Activated CD8-positive, alpha-beta T cell treated with anti-CD3 and anti-CD28 coated beads, Interleukin-2, amount 10 ng/mL, durations not matched to agents 7 days and 5 days (primary cell): ENCODE measurements at places on chromosomes 7 and 10.

- no peak for DNase-seq
These were observed 20.0 kb downstream of the ZPBP start for GRCh38 chr7:50073093-50073492.

DNA sequence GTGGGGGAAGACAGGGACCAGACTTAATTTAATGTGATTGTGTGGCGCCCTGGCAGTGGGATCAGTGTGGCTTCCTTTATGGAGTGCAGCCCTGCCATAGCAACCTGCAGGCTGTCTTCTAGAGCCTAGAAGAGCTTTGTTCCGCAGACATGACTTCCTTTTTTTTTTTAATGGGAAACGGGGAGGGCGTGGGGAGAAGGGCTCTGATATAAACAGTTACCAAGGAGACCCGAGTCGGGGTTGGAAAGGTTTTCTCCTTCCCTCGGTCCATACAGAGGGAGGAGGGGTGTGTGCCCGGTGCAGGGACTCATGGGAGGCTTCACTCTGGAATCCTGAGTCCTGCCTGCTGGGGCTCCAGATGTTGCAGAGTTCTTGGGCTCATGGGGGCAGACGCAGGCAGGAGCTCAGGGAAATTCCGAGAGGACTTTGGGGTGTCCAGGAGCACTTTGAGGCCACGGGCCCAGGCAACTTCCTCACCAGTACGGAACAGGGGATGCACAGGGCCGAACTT, 26.9 kb downstream of the TMEM120A start:
- DNase-seq: no peak

DNA sequence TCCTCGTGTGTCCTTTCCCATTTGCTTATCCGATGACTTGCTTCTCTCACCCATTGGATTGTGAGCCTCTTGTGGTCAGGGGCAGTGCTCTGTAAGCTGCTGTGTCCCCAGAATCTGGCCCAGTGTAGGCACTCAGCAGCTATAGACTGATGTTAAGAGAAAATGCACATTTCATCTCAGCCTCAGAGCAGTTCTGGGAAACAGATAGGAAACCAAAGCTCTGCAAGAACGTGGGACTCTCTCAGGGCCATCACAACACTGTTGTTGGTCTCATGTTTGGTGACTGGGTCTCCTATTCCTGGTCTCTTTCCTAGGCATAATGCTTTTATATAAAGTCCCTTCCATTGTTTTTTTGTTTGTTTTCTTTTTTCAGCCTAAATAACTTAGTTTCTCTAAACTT, 141.2 kb downstream of the ST7 start:
- no peak for DNase-seq

DNA sequence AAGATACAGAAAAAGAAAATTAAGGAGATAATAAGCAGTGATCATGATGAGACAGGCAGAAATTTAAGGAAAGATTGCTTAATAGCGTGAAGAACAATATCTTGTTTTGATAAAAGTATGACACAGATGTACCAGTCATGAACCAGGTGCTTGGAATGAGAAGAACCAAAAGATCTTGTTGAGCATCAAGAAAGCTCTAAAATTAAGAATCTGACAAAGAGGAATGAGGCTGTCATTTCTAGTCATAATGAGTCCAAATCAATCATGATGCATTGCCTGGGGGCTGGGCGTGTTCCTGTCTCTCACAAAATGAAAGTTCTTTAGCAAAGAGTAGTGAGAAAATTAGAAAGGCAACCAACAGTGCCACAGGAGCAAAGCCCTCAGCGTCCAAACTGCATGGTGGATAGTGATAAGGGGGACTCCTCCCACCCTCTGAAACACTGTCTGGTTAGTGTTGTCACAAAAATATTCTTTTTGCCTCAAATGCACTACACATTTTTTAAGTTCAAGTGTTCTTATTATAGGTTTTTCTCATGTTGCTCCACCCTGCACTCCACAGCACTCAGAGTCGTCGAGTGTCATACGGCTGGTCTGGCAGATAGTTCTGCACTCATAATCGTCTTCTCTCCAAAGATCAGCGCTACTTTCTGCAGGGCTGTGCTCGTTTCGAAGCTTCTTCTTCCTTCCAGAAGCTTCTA, 439.6 kb downstream of the TNS3 start:
- DNase-seq: no peak

DNA sequence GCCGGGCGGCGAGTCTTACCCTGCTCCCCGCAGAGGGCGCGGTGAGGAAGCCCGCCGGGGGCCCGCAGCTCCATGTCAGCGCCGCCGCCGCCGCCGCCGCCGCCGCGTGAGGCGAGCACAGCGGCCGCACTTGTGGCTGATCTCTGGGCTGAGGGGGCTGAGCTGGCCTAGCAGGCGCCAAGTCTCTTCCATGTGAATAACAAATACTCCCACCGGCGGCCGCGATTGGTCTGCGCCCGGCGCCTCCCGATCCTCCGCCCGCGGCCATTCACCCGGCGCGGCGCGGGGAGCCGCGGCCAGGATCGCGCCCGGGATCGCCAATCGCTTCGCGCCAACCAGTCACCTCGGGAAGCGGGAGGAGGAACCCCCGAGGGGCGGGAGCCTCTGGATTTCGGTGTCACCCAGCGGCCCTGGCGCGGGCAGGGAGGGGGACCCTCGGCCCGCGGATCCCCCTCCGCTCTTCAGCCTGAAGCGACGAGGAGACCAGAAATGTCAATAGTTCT, at the start of gene GRM8:
TSS of gene GRM8 (minus strand) at position 164 of the 503 bp plus-strand sequence.
- DNase-seq: no peak

DNA sequence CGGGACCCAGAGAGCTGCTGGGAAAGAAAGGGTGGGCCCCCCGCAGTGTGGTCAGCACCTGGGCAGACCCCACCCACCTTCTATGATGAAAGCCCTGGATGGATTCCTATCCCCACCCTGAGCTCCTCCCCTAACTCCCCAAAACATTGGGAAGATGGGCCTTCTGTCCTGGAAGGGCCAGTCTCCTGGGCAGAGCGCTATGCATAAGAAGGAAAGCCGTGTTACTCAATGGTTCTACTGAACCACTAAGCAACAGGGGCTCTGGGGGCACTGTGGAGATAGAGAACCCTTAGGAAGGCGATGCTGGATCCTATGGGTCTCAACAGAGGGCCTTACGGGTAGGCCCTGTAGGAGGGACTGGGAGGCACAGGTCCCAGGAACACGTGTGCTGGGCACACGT, 30.7 kb upstream of the INSIG1 start:
- no peak for DNase-seq

DNA sequence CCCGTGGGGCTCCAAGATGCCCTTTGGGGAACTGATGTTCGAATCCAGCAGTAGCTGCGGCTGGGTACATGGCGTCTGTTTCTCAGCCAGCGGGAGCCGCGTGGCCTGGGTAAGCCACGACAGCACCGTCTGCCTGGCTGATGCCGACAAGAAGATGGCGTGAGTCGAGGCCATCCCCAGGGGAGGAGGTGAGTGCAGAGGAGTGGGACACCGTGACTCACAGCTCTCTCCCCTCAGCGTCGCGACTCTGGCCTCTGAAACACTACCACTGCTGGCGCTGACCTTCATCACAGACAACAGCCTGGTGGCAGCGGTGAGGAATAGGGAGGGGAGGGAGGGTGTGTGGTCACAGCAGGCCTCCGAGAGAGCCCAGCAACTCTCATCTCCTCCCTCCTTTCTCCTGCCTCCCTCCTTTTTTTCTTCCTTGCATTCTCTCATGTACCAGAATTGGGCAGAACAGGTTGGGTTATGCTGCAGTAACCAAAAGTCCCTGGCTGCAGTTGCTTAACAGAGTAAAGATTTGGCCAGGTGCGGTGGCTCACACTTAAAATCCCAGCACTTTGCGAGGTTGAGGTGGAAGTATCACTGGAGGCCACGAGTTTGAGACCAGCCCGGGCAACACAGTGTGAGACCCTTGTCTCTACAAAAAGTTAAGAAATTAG, 16.5 kb downstream of the ARPC1B start:
- DNase-seq: no peak

DNA sequence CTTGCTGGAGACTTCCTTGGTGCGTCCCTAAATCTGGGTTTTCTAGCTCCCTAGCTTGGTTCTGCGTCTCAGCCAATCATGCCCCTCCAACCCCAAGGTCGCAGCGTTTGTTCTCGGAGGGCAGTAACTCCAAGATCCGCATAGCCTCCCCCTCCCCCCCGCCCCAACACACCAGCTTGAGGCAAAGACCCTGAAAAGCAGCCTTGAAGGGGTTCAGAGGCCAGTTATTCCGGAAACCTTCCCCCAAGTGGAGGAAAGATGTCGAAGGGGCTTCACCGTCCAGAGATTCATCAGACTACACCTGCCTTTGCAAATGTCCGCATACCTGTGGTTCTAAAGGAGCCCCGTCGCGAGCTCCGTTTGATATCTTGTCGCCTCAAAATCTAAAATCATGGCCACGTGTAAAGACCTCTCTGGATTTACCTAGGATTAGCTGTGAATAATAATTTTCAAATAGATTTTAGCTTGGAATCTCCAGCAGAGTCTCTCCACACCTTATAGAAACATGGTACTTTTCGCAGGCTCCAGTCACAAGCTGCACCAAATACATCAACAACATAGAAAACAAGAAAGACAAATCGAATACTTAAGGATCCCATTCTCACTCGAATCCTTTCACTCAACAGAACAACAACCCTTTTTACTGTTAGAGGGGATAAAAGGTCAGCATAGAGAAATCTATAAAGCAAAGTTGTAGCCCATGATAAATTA, 7.9 kb downstream of the DLX6 start:
- DNase-seq: no peak

- DNase-seq: no peak
These were observed 148.4 kb downstream of the CPEB3 start for GRCh38 chr10:92142512-92142911.

DNA sequence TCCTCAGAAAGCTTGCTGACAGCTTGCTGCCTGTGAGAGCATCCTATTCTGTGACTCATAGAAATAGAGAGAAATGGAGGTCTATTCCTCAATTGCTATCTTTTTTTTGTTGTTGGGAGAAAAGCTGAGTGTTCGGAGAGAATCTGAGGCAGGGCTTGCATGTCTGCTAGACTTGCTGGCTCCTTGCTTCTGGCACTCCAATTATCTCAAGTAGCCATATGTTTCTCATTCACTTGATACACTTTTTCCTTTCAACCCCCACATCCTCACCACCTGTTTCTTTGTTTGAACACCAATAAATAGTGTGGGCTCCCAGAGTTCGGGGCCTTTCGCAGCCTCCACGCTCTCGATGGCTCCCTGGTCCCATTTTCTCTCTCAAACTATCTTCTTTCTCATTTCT, 172.2 kb downstream of the SH2D4B start:
- no peak for DNase-seq

- DNase-seq: no peak
These were observed 232.6 kb downstream of the USP6NL start for GRCh38 chr10:11378835-11379234.

DNA sequence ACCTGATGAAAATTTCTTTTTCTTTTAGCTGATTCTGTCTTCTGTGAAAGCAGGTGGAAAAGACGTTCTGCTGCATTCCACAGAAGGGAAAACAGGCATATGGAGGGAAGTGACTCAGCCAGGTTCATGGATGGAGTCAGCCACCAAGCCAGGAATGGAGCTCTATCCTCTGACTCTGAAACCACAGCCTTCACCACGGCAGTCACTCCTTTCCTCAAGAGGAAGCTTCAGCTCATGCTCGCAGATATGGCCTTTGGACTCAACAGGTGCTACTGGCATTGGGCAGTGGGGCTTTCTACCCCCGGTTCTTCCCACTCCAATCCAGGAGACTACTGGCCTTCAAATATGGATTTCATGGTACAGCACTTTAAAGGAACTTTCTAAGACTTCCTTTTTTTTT, 11.5 kb upstream of the PLAU start:
- DNase-seq: no peak
